ENCODE measurements at places on chromosomes 12 and 14.
A peak's percentile ranks its signal among the peaks of the same experiment; 100 is the strongest.

DNA sequence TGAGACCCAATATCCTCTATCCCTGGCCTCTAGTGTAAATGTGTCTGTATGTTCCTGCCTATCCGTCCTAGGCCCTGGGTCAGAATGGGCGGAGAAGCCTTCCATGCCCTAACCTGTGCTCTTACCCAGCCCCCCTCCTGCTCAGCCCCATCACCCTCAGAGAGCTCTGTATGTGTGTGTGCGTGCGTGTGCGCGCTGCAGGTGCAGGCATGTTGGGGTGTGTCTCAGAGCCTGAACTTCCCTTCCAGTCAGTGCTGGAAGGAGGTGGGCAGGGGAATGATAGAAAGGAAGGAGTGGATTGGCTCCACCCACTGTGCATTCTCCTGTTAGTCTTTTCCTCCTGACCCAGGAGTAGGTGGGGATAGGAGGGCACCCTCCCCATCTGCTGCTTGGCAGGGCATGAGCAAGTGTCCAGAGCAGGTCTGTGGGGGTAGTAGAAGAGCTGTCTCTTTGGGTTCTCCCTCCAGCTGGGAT, 7.2 kb downstream of the NAB2 start:
- no peak for DNase-seq

GRCh38 chr14:103597623-103598377, 31.2 kb upstream of the KLC1 start:
- peak; percentile 84 for DNase-seq

- peak; percentile 50 for DNase-seq
Observed at GRCh38 chr14:69818758-69819191, 21.7 kb upstream of the SLC10A1 start.

DNA sequence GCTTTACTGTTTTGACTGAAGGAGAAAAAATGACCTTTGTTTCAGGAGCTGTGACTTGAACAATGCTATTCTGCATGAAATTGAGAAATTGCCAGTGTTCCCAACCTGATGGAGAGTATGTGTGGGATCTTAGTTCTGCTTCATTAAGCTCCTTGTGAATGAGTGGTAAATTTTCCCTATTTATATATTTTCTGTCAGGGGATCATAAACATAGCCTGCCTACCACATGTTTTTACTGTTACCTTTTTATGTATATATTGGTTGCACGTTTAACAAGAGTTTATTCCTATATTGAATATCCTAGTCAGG, 271.7 kb downstream of the PDZRN4 start:
- DNase-seq, result no peak

- no peak for DNase-seq
Observed at GRCh38 chr12:48985475-48985897, 7.4 kb downstream of the WNT1 start.

GRCh38 chr14:33432407-33433023, 493.8 kb downstream of the NPAS3 start:
- DNase-seq, result peak; percentile 41

- no peak for DNase-seq
Observed at GRCh38 chr14:102729268-102729667, 48.0 kb upstream of the TRAF3 start.

- peak; percentile 39 for DNase-seq
Observed at GRCh38 chr12:124762791-124763593, 100.7 kb downstream of the SCARB1 start.

DNA sequence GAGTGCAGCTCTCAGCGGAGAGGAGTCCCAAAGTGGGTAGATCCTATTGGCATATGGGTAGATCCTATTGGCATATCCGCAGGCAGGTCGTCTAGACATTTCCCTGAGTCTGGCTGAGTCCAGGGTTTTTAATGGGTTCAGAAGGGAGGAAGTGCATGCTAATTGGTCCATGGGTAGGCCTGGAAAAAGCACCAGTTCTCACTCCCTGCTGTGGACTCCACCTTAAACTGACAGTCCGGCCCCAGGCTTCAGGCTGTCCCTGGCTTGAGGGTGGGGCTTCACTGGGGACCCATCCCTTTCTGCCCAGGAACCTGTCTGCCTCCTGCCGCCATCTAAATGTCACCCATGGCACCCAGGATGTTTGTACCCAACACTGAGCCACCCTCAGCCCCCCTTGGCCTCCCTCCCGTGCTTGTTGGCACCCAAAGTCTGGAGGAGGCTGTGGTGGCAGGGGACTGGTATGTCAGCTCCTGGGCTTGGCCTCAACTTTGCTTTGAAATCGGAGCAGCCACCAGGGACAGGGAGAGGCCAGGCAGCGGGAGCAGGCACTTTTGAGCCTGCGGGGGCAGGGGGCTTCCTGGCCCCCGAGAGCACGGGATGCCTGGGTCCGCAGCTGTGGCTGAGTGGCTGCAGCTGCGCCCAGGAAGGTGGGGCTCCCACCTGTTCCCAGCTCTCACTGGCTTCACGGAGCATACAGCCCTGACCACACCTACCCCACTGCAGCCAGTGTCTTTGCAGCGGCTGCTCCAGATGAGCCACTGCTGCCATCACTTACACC, 29.6 kb upstream of the YAF2 start:
- DNase-seq, result no peak

- no peak for DNase-seq
Observed at GRCh38 chr12:3647504-3647903, 105.4 kb downstream of the CRACR2A start.

- no peak for DNase-seq
Observed at GRCh38 chr12:84858796-84859195, 53.8 kb downstream of the SLC6A15 start.

DNA sequence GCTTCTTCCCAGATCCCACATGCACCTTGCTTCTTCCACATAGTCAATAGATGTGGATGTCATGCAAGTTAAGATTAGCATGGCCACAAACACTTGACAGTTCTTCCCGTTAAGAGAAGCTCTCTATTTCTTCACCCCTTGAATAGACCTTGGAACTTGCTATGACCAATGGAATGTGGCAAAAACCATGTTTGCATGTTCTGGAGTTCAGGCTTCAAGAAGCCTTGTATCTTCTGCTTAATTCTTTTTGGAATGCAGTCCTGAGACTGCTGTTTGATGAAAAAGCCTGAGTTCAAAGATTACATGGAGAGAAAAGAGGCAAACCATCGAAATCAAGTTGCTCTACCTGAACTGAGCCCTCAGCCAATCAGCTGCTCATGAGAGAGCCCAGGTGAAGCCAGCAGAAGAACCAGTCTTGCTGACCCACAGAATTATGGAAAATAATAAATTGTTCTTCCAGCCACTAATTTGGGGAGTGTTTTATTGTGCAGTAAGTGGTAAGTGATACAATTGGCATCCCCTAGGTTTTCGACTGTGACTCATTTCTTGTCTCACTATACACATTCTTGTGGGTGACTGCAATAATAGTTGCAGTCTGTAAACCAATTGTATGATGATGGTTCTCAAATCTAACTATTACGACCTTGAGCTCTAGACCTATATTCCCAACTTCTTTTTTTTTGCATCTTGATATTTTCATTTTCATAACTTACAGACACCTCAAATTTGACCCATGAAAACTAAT, 12.6 kb downstream of the RASSF9 start:
- peak; percentile 73 for DNase-seq

DNA sequence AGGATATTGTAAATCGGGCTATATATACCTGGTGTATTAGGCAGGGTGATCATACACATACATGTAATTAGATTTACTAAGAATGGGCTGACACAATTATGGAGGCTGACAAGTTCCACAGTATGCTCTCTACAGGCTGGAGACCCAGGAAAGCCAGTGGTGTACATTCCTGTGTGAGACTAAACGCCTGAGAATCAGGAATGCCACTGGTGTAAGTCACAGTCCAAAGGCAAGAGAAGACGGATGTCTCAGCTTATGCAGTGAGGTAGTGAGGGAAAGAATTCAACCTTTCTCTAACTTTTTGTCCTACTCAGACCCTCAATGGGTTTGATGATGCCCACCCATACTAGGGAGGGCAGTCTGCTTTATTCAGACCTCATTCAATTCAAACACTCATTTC, 57.1 kb downstream of the METTL25 start:
- DNase-seq, result peak; percentile 26

DNA sequence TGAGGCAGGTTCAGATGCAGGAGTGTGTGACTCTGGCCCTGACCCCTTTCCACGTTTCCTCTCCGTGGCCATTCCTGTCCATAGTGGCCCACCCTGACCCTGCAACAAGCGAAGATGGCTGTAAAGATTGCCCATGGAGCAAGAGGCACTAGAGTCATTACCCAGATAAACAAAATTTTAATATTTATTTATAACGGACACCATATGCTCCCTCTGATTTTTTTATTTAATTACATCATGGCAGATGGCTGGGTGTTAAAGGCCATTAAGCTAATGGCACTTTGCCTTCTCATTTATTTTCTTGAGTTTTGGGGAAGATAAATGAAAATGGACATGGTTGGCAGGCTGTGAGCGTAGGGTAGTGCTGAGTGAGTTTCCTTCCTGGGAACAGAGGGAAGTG, 58.7 kb downstream of the WSCD2 start:
- no peak for DNase-seq

DNA sequence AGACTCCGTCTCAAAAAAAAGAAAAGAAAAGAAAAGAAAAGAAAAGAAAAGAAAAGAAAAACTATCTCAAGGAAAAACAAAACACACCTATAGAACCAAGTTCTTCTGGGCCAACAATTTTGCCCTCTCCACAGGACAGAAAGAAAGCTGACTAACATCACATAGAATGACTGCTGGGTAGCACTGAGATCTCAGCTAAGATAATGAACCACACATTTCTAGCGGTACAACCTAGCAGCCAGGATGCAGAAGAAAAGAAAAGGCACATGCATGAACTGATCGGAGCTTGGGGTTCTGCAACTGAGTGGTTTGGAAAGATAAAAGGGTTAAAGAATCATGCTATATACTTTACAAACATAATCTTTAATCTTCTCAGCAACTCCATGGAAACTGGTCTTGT, 19.5 kb downstream of the TMED10 start:
- DNase-seq, result no peak

GRCh38 chr14:106843951-106844483, 1317.6 kb downstream of the TMEM121 start:
- no peak for DNase-seq

GRCh38 chr12:29921307-29921706, 137.6 kb upstream of the TMTC1 start:
- DNase-seq, result no peak

DNA sequence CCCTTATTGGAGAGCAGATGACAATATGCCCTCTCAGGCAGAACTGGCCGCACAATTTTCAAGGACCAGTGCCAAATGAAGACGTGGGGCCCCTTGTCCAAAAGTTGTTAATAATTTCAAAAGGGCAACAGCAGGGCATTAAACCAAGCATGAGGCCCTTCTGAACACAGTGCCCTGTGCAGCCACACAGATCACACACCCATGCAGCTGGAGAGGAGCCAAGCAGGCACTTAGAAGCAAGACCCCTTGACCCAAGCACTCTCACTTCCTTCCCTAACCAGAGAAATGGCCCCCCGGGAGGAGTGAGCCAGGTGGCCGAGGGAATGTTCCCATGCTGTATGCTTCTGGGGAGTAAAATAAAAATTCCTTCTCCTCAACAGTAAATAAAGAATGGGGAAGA, 114.0 kb upstream of the TMPO start:
- DNase-seq, result no peak

- DNase-seq, result no peak
Observed at GRCh38 chr12:34406996-34407300, 384.7 kb downstream of the ALG10 start.

GRCh38 chr14:106844608-106845285, 1318.4 kb downstream of the TMEM121 start:
- no peak for DNase-seq

GRCh38 chr12:115541891-115542421, 735.5 kb downstream of the MED13L start:
- peak; percentile 29 for DNase-seq

DNA sequence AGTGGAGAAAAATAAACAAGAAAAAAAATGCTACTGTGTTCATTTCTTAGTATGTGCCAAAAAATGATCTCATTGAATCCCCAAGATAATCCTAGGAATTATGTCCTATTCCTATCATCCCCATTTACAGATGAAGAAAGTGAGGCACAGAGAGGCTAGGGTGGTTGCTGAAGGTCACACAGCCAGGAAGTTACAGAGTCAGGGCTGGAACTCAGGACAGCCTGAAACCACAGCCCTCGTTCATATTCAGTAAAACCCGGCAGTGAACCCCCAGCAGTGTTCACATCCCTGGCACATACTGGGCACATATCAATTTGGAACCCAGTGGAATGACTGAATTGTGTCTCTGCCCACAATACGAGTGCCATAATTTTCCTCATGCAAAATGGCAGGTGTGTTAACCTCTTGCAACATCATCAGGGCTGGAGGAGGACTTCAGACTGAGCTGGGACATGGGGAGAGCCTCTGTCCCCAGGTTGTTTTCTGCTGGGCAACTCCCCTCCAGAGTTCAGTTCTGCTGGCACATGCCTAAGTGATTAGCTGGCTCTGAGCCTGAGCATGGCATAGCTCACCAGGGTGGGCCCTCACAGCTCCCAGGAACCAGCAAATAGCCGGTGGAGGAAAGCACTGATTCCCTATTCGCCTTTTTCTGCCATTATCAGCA, 2.0 kb upstream of the PPP1CC start:
- no peak for DNase-seq

All from AG10803 (cell line).